Fibroblast of skin of right quadriceps (primary cell): ENCODE measurements at places on chromosomes 5 and 9.

DNA sequence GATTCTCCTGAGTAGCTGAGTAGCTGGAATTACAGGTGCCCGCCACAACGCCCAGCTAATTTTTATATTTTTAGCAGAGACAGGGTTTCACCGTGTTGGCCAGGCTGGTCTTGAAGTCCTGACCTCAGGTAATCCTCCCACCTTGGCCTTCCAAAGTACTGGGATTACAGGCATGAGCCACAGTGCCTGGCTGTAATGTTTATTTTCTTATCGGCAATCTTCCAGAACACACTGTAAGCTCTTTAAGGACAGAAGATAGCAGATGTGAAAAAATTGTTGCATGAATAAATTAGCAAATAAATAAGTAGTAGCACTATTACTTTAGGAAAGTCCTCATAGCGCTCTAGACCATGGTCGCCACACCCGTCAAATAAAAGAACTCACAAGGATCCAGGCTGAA, 100.5 kb downstream of the ENC1 start:
- DNase-seq, result no peak

DNA sequence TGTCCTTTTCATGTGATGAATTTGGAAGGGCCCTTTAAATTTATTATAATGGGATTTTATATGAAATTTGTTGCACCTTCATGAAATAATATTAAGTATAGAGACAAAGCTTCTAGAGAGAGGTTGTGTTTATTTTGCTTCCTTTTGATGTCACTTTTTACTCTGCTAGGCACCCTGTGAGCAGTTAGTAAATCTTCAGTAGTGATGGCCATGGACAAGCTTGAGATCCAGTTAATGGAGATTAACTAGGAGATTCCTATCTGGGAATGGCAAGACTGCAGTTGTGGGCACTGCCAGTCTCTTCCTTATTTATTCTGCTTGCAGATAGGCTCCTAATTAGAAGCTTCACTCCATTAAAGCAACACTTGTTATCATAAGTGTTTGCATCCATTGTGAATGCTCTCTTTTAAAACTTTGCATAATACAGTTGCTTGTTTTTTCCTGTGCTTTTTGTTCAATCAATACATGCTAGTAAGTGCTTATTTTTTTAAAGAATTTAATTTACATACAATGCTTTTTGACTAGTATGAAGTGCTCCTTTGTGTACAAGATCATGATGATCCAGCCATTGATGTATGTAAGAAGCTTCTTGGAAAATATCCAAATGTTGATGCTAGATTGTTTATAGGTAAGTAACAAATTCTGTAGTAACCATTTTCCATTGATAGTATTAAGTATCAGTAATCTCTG, 25.9 kb downstream of the UGCG start:
- no peak for DNase-seq

DNA sequence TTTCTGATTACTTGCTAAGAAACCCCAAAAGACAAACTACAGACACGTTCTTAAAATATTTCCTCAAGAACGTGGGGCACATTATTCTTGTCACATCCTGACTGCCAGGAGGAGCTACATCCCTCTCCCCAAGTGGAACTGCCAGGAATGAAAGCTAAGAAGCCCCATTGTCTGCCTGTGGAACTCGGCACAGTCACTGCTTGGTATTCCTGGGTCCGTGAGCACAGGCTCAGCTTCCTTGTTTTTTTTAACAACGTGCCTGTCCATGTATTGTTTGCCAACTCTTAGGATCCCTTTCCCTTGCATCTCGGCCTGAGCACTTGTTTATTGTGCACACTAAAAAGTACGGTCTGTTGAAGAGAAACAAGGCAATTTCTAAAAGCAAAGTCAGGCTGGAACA, 47.0 kb upstream of the SELENOP start:
- no peak for DNase-seq

- DNase-seq, result no peak
These were observed 20.1 kb downstream of the DEPDC1B start for GRCh38 chr5:60679816-60680215.

DNA sequence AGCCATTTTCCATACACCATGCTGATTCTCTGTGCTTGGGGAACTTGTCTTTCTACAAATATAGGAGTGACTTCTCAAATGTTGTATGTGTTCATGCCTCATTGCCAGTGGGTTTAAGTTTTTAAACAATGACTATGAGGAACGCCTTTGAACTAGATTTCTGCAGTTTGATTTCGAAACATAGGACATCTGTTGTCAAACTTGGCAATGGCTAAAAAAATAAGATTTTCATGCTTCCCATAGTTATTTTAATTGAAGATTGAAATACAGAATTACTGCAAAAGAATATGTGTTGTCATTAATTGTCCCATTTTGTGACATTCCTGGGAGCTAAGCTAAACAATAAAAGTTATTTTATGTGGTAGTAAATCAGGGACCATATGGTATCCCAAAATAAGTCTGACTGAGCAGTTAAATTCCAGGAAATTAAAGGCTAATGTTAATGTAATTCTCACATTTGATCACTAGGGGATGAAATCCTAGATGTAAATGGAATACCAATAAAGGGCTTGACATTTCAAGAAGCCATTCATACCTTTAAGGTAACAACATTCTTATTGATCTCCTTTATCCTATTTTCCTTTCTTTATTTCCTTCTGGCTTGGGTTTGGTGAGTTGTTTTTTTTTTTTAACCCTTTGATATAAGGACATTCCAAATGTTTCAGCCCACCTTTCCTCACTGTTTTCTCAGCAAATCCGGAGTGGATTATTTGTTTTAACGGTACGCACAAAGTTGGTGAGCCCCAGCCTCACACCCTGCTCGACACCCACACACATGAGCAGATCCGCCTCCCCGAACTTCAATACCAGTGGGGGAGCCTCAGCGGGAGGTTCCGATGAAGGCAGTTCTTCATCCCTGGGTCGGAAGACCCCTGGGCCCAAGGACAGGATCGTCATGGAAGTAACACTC, 116.7 kb downstream of the GOLPH3 start:
- DNase-seq, result peak; percentile 14

DNA sequence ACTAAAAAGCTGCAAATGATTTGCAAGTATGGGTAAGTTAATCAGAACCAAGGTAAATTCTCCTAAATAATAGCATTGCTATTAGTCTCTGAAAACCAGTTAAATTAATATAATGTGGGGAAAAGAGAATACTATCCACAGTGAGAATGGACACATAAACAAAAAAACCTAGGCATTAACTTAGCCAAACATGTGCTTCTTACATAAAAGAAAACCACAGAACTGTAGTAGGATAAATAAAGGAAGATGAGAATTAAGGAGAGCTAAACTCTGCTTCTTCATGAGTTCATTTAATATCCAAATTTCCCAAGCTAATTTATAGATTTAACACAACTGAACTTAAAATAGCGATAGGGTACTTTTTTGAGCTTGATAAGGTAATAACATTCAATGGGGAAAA, 31.8 kb downstream of the ABCA1 start:
- DNase-seq, result no peak

- DNase-seq, result no peak
These were observed 368.3 kb downstream of the EFNA5 start for GRCh38 chr5:107302441-107302840.

DNA sequence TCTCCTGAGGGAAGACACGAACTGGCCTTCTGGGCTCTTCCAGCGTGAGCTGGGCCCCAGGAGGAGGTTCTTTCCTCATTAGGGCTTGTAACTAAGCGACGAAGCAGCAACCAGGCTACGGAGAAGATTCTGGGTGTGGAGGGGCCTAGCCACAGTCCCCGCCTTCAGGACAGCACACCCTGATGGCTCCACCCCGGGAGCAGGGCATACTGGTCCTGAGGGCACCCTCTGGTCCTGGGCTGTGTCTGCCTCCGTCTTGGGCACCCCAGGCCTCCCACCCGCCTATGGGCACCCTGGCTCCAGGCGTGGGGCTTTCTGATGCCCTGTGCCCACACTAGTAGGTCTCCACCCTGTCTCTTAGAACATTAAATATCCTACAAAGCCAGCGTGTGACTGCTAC, 136.4 kb downstream of the OLFM1 start:
- no peak for DNase-seq

DNA sequence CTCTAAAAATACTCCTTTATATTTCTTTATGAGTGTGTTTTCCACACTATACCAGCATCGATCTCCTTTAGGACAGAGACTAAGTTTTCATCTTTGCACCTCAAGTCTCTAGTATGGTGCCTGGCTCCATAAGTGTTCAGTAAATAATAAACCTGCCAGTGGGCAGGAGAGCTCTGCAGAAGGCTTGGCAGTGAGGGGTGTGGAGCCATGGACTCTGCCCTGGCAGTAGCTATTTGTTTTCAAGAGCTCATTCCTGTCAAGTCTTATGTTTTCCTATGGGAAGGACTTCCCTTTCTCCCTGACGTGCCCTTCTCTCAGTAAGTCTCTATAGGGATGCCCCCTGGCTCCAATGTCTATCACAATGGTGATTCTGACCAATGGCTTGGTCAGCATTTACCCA, 252.2 kb downstream of the PIK3R1 start:
- no peak for DNase-seq

GRCh38 chr9:99216073-99216472, 5.7 kb downstream of the ALG2 start:
- no peak for DNase-seq

- no peak for DNase-seq
These were observed 247.7 kb downstream of the ENC1 start for GRCh38 chr5:74392711-74393351.

GRCh38 chr5:133384903-133385302, 227.4 kb downstream of the FSTL4 start:
- no peak for DNase-seq

GRCh38 chr5:31981361-31981945, 192.7 kb downstream of the GOLPH3 start:
- no peak for DNase-seq

GRCh38 chr9:91945277-91946085, 4.5 kb downstream of the ROR2 start:
- DNase-seq, result peak; percentile 83

- DNase-seq, result no peak
These were observed 77.7 kb downstream of the MEF2C start for GRCh38 chr5:88805151-88805784.

DNA sequence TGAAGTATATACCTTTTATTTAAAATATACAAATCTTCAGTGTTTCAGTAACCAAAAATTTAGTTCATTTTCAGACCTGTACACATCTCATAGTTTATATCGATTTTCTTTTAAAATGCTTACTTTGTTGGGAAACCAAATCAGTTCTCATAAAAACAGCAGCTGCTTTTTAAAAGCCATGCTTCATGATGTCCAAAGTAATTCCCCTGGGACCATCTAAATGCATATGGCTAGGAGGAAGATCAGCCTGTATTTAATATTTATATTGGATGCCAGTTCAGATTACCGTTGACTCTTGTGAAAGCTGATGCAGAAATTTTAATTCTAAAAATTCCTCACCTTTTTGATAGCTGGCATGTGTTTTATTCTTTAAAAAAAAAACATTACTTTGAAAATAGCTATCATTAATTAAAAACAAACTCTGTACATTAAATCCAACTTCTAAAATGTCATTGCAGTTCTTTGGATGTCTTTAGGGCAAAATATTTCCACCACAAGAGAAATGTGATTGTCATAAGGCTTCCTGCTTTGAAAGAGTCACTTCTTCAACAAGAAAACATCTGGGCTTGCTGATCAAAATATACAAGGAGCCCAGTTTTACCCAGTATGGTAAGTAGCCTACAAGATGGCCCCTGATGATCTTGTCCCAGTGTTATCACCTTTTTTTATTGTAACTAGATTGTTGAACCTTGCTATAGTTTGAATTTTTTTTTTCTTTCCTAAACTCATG, 1242.9 kb upstream of the CDH6 start:
- no peak for DNase-seq

- no peak for DNase-seq
These were observed 53.7 kb downstream of the EXD3 start for GRCh38 chr9:137369061-137369787.

DNA sequence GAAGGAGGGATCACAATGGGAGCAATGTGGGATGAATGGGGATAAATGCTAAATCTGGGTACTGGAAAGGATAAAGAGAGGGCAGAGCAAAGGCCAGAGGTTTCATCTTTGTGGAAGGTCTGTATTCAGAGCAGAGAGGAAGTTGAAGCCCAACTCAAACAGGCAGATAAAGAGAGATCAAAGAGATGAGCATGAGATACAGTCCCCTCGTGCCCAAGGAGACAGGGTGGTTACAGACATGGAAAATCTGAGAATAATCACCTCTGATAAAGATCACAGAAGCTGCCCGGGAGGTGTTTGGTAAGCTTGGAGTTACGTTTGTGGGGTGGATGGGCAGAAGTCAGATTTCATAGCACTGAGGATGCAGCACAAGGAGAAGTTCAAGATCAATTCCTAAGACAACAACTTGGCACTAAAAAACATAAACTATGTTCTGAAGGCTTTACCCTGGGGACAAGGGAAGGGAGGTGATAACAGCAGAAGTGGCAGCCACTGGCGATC, 459 bp upstream of the ERAP2 start:
- no peak for DNase-seq

- DNase-seq, result no peak
These were observed 435.1 kb upstream of the CDH9 start for GRCh38 chr5:27473307-27474046.

DNA sequence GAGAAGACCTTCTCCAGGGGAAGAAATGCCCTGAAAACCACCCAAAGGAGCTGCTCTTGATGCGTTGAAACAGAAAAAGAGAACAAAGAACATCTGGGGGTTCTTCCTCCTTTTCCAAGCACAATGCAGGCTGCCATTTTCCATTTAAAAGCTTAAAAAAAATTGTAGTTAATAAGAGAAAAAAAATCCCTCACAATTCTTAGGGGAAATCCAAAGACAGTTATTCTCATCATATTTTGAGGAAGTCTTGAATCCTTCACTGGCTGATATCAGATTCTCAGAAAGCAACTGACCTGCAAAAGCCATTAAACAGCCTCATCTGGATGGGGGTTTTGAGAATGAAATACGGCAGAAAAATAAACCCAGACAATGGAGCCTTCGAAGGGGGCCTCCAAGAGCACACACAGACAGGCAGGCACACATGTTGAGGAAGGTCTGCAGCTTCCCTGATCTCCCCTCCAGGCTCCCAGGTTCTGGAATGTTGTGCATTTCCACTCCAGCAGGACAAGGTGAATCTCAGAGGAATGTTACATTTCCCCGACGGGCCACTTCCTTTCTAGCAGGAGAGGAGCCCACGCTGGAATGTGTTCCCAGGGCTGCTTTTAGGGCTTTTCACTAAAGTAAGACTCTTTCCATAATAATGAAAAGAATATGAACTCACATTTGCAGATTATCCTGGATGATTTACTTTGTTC, 159.4 kb upstream of the S1PR3 start:
- DNase-seq, result no peak

GRCh38 chr5:163613150-163613442, 107.7 kb downstream of the MAT2B start:
- DNase-seq, result no peak

- DNase-seq, result peak; percentile 13
These were observed 229.7 kb downstream of the MRPS30 start for GRCh38 chr5:45038366-45038987.

DNA sequence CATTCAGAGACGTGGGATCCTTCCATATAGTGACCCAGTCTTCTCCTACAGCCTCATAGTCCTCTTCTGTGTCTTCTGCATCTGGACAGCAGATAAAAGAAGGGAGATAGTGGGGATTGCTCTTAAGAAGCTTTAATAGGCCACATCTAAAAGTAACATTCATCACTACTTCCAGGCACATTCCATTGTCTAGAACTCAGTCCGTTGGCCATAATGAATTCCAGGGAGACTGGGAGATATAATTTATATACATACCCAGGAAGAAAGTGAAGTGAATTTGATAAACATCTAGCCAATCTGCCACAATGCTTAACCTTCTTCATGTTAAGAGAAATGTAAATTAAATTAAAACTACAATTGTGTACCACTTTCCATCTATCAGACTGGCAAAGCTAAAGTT, 22.5 kb upstream of the GLIPR2 start:
- no peak for DNase-seq

- DNase-seq, result peak; percentile 55
These were observed at the start of gene RASGEF1C for GRCh38 chr5:180209137-180209581. Gene RASGEF1C, minus strand, starts transcription at chr5:180209211. Its CDS starts 71,159 bp downstream, at chr5:180138052.

GRCh38 chr9:128992995-128993394, 35.1 kb downstream of the SH3GLB2 start:
- DNase-seq, result no peak
